Left cardiac atrium (tissue), 4 donors: ENCODE measurements at places on chromosomes 6 and 20.

- DNase-seq: peak; percentile 6
Measured at GRCh38 chr20:35006531-35006971, 50.9 kb downstream of the MYH7B start.

DNA sequence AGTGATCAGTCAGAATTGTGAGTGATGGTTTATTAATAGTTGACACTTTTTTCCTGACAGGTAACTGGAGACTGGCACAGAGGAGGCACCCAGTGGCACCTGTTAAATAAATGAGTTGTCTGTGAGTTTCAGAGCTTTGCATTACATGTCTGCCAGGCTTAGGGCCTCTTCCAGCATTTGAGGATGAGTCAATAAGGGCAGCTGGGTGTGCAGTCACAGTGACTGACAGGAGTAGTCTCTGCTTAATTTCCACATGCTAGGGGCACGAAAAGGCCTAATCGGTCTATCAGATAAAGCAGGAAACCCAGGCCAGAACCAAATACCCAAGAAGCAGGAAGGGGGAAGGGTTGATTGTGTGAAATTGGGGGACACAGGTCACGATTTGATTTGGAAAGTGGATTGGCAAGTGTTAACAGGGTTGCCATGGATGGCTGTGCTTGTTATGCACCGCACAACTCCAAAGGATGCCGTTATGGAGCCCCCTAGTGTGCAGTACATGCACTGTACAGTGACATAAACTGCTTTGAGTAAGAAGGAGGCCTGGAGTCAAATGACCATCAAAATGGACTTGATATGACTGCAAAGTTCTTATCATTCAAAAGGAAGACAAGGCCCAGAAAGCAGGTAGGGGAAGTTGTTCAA is 111.9 kb upstream of the GGTLC1 start:
- DNase-seq: peak; percentile 42

DNA sequence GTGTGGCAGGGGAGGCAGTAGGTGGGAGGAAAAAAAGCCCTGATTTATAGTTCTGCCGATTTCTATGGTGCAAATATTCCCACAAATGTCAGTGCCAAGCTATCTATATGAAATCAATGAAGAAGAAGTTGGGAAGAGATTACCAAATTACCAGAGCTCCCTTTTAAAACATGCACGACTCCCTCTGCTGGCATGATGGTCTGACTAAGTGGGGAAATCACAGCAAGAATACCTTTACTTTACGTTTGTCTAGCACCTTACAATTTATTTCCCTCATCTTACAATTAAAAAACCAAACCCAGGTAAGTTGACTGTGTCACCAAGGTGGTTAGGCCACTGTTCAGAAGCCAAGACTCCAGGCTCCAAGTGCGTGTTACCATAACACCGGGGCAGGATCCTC is 55.6 kb downstream of the AGPAT4 start:
- no peak for DNase-seq

DNA sequence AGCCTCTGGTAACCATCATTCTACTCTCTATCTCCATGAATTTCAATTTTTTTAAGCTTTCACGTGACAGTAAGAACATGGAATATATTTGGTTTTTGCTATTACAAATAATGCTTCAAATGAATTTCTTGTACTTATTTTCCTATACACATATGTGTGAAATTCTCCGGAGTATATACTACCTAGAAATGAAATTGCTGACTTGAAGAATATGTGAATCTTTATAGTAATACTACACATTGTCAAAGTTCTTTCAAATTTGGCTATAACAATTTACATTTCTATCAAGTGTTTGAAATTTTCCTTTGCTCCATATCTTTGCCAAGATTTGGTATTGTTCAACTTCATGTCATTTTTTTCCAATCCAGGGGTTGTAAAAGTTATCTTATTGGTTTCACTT is 11.6 kb upstream of the VGLL2 start:
- no peak for DNase-seq

DNA sequence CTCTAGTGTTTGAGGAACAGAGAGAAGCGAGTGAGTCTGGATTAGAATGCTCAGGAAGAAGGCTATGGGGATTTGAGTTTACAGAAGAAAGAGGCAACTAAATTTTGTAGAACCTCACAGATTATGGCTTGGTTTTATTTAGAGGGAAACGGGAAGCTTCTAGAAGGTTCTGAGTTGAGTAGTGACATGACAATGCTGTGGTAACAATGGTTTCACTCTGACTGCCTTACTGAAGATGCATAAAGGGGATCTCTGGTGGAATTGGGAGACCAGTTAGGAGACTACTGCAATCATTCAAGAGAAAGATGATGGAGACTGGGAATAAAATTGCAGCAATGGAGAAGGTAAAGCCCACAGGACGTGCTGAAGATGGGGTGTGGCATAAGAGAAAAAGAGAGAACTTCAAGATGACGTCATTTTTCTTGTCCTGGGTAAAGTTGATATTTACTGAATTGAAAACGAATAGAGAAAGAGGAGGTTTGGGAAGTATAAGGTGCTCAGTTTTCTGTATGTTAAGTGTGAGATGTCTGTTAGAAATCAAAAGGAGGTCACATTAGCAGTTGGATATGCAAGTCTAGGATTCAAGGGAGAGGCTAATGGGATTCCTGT is 710.1 kb upstream of the NRSN1 start:
- no peak for DNase-seq

DNA sequence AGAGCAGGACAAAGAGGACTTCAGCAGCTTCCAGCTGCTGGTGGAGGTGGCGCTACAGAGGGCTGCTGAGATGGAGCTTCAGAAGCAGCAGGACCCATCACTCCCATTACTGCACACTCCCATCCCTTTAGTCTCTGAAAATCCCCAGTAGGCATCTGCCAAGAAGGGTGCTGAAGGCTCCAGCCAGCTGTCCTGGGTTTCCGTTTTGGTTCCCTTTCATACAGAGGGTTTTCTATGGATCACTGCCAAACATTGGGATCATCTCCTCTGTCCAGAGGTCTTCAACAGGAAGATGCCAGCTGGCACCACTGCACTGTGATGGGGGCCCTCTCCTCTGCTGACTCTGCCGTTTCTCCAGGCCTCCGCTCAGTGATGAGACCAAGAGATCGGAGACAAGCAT is 14.3 kb upstream of the RAB5IF start:
- no peak for DNase-seq

GRCh38 chr20:4942331-4942730 is 59.0 kb downstream of the SLC23A2 start:
- no peak for DNase-seq

- no peak for DNase-seq
Measured at GRCh38 chr6:84688141-84688873, 76.1 kb downstream of the TBX18 start.

- no peak for DNase-seq
Measured at GRCh38 chr6:155147958-155148663, 115.7 kb upstream of the CLDN20 start.

DNA sequence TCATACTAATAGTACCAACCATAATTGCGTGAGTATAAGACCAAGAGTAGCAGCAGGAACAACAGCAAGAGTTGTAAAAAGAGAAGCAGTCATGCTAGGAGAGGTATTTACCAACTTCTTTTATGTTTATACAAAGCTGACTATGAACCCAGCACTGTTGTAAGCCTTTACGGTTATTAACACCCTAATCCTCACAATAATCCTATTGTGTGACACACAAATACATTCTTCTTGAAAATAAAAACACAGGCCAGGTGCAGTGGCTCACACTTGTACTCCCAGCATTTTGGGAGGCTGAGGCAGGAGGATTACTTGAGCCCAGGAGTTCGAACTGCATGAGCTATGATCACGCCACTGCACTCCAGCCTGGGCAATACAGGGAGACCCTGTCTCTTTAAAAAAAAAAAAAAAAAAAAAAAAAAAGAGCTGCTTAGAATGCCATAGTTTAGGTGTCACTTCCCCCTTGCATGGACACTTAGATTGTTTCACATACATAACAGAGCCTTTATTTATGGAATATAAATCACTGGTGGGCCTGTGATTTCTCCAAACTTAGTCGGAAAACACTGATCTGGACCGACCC is 20.2 kb downstream of the HCK start:
- no peak for DNase-seq

GRCh38 chr6:106305740-106306139 is 19.8 kb downstream of the ATG5 start:
- no peak for DNase-seq

DNA sequence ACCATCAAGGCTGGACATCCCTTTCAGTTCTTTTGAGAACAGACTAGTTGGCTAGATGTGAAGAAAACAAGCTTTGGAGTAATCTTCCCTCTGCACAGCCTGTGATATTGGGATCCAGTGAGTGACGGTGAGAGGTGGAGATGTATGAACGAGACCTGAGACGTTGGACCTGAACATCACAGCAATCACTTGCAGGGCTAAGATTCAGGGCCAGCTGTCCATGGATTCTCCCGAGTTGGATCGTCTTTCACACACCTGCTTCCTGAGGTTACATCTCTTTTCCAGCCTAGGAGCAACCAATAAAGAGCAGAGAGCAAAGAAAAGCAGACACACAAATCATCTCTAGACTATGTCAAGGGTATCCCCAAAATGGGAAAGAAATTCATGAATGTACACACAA is 30.0 kb upstream of the TMEM14A start:
- no peak for DNase-seq

- no peak for DNase-seq
Measured at GRCh38 chr20:18138639-18139583, 1.2 kb downstream of the KAT14 start.

DNA sequence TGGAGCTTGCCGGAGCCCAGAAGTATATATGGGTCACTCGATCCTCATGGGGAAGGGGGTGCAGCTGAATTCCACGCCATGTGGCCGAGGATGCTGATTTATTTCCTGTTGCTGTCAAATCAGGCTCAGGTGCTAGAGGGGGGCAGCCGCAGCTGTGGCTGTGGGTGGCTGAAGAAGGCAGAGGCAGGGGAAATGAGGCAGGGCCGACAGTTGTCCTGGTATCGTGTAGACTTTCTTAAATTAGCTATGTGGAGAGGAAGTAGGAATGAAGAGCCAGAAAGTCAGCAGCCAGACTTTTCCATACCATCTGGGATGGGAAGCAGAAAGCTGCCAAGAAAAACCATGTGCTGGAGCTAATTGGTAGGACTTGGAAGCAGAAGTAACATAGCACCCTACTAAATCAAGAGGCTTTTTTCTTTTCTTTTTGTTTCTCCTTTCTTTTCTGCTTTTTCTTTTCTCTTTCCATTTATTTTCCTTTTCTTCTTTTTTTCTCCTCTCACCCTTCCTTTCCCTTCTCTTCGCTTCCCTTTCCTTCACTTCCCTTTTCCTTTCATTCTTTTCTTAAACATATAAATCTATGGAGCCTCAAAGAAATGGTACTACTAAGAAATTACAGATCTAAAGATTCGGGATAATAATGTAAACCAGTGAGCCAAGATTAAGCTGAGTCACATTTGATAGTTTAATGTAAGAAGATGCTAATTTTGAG is 90.6 kb upstream of the CD83 start:
- DNase-seq: no peak

DNA sequence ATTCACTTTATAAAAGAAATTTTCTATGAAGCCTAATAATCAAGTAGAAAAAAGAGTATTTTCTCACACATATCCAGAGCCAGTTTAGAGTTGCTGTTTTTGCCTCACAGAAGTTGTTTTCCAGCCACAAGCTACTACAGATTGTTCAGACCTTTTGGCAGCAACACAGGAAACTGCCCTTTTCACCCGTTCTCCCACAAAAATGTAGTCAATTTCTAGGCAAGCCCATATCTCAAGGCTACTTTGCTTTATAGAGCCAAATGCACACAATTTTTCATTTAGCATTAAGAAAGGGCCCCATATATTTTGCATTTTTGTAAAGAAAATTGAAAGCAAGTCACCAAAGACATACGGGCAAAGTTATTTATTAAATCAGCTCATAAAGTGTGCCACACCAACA is 49.5 kb downstream of the EPB41L2 start:
- DNase-seq: no peak

GRCh38 chr20:46963196-46963529 is 68.5 kb downstream of the EYA2 start:
- DNase-seq: no peak

- no peak for DNase-seq
Measured at GRCh38 chr6:145562771-145563615, 172.3 kb downstream of the EPM2A start.

GRCh38 chr20:35421322-35421721 is 9.5 kb upstream of the UQCC1 start:
- DNase-seq: no peak

- DNase-seq: no peak
Measured at GRCh38 chr20:23550227-23550626, 18.1 kb downstream of the CST9L start.

DNA sequence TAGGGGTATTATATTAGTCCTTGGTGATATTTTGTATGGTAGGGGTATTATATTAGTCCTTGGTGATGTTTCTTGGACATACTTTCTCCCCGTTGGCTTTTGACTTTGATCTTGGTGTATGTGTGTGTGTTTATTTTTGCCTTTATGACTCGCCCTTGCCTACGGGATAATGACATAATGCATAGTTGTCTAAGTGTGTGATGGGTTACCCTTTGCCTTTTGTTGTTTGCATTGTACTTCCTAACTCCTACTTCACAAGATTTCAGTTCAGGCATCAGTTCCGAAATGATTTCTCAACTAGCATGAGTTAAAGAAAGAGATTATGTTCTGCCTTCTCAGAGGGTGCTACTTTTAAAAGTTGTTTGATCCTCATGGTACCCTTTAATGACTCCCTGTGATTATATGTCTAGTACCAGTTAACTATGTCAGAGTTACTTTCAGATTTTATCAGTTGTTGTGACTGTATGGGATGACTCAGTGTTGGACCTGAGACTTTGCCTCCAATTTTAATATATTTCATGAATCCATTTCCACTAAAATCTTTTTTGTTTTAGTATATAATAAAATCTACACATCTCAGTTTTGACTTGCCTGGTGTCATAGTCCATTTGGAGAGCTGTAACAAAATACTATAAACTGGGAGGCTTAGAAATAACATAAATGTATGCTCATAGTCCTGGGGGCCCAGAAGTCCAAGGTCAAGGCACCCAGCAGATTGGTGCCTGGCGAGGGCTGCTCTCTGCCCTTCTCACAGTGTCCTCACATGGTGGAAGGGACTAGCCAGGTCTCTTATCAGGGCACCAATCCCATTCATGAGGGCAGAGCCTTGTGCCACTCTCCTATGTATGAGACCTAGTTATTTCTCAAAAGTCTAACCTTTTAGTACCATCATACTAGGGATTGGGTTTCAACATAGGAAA is 34.1 kb downstream of the CDYL start:
- no peak for DNase-seq

DNA sequence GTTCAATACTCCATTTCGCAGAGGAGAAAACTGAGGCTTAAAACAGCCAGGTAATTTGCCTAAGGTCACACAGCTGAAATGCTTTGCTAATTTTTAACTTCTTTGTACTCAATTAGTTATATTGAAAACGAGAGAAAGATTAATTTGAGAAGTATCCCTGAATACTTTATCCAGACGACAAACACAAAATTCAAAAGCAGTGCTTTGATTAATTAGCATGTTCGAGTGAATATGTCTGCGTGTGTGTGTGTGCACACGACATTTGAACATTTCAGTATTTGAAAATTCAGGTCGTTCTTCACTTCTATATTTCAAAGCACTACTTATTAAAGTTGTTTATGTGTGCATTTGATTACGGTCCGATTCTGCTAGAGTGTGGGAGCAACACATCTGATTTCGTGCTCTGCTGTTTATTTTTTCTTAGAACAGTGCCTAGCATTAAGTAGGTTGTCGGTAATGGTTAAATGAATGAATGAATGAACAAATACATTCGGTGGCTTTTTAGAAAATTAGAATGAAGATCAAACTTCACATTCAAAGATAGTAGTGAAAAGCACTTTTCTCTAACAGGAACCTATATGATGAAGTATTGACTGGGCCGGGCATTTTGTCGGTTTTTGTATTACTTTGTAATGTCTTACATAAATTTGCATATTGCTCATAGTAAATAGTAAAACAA is 36.9 kb upstream of the SYNCRIP start:
- no peak for DNase-seq

- no peak for DNase-seq
Measured at GRCh38 chr6:108715832-108716231, 132.4 kb upstream of the ARMC2 start.
